ENCODE measurements at places on chromosomes 2 and 18.

GRCh38 chr18:6920099-6920955 lies 190.8 kb downstream of the ARHGAP28 start:
- DNase-seq: peak; percentile 22

GRCh38 chr18:62583376-62583775 lies 60.6 kb downstream of the ZCCHC2 start:
- no peak for DNase-seq

DNA sequence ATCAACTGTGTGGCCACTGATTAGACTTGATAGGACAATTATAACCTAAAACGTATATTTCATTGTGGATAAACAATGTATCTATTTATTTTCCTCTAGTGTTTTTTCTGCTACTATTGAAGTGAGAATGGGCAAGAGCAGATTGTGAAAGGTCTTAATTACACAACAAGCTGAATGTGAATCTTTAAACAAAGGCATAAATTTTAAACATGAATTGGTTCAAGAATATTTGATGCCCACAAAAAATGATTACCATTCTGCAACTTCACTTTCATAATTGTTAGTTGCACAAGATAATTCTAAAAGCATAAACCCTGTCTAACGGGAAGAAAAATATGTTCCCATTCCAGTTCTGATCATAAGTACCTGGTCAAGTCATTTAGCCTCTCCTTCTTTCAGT lies 285.6 kb downstream of the GULP1 start:
- no peak for DNase-seq

GRCh38 chr2:74569686-74570085 lies 15.2 kb downstream of the DOK1 start:
- no peak for DNase-seq

DNA sequence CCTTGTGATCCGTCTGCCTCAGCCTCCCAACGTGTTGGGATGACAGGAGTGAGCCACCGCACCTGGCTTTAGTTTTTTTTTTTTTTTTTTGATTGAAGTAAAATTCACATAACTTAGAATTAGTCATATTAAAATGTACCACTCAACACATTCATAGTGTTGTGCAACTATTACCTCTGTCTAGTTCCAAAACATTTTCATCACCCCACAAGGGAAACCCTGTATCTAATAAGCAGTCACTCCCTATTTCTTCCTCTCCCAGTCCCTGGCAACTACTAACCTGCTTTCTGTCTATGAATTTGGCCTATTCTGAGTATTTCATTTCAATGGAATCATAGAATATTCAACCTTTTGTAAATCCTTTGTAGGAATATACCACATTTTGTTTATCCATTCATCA lies 123.9 kb upstream of the FAM117B start:
- no peak for DNase-seq
